ENCODE measurements at places on chromosomes 5 and 9. TPM values are rescaled to one million over a fixed set of nuclear protein-coding genes. Genes with fewer than 3 reads are reported as not detected.
A peak's percentile ranks its signal among the peaks of the same experiment; 100 is the strongest.

- DNase-seq, result no peak
Observed at GRCh38 chr9:131214286-131214856, 61.9 kb downstream of the FAM78A start.

DNA sequence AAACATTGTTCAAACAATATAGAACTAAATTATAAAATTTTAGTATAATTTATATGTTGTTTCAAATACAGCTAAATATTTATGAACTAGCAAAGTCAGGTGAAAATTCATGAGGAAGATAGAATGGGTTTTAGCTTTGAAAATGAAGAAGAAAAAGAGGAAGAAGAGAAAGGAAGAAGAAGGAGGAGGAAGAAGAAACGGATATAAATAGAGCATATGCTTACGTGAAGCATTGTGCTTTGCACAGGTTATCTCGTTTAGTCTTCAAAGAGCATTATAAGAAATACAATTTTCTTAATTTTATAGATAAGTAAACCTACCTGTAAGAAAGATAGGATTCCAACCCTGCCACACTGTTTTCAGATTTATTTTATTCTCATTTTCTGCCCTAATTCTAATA lies 620.6 kb upstream of the DAB2 start:
- DNase-seq, result no peak

DNA sequence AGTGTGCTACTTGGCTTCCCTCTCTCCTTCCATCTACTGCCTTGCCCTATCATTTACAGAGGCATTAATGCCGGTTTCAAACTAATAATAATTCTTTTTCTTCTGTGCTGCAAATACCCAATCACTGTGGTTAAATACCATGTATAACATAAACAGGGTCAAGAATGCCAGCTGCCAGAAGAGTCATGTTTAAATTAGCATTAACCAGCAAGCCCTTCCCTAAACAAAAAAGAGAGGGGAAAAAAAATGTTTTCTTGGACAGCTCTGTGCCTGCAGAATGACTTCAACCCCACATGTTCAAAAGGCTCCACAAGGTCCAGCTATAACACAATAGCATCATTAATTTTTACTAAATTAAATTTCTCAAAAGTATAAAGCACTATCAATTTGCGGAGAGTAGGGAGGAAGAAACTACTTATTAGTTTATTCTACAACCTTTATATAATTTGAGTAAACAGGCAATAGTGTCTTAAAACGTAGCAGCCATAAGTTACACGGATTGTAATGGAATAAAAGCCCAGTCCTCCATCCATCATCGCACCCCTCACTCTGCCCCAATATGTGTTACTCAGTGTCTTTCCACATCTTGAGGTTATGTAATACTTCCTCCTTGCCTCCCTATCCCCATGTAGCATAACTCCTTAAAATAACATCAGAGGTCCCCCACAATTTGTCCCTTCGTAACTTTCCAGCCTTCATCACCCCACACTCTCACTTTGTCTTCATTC lies 3.9 kb downstream of the LPAR1 start:
- no peak for DNase-seq

GRCh38 chr5:141529002-141529401 lies 40.1 kb downstream of the PCDHGC5 start:
- DNase-seq, result peak; percentile 38

DNA sequence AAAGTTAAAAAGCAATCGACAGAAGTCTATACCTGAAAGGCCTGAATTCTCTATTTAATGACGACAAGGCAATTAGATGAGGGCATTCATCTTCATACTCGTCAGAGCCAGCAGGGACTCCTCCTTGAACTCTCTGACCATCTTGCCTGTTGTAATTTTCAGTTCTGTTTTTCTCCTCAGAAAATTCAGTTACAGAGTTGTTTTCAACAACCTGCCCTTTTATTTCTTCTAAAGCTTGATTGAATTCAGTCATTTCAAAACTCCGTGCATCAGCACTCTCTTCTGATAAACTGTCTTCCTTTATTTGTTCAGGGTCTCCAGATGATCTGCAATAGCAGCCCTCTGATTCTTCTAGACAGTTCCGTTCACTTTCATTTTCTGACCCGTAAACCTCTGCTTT lies 15.6 kb downstream of the RIOK2 start:
- no peak for DNase-seq

DNA sequence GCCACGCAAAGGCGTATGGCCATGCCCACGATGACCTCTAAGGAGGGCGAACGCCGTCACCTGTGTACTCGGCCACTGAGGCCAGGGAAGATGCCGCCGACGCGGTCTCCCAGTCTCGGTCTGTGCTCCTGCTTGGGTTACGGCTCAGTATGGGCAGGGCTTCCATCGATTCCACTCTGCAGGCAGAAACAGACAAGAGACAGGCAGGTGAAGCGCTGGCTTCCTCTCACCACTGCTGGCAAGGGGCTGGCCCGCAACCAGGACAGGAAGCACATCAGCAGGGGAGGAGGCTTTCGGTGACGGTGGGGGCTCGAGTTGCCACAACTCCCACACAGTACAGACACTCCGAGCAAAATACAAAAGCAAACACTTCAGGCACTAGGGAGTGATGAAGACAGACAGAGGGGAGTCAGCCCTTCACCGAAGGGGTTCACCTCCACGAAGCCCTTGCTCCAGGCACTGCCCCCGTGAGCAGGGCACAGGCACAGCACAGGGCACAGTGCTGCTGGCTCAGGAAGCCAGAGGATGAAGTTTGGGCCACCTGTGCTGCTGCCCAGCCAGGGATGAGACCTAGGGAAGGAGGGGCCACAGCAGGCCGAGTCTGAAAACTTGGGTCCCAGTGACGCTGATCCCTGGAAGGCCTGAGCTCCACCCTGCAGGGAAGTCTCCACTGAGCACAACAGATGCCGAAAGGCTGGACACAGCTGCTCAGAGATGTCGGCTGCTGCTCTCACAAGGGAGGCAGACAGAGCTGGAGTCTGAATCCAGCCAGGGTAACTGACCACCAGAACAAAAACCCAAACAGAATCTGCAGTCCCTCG lies 91.3 kb downstream of the CAMSAP1 start:
- DNase-seq, result no peak

DNA sequence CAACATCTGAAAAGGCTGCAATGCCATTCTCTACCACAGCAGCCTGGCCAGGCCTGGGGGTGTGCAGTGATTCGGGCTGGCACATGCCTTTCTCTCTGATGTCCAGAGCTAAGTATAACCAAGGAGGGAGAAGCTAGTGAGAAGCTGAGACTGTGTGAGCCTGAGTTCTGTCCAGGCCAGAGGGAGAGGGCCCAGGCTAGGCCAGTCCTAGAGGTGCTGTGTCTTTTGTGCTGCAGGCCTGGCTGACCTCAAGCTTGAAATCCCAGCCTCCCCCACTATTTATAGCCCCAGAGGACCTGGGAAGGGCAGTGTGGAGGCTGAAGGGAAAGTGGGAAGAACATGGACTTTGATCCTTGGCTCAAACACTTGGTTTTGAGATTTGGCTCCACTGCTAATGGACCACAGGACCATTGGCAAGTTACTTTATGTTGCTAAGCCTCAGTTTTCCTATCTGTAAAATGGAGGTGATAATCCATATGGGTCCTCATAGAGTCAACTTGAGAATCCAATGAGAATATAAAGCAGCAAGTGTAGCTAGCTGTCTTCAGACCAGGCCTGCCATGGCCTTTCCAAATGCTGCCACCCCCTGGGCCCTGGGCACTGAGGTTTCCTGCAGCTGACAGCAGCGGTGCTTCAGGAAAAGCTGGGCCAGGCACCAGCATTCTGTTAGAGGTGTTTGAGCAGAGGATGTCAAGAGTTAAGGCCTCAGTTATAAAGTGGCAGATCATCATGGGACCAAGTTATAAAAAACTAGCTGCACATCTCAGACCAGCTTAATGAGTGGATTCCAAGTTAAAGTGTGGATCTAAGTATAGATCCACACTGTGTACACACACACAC lies 21.1 kb downstream of the BNIP1 start:
- no peak for DNase-seq

DNA sequence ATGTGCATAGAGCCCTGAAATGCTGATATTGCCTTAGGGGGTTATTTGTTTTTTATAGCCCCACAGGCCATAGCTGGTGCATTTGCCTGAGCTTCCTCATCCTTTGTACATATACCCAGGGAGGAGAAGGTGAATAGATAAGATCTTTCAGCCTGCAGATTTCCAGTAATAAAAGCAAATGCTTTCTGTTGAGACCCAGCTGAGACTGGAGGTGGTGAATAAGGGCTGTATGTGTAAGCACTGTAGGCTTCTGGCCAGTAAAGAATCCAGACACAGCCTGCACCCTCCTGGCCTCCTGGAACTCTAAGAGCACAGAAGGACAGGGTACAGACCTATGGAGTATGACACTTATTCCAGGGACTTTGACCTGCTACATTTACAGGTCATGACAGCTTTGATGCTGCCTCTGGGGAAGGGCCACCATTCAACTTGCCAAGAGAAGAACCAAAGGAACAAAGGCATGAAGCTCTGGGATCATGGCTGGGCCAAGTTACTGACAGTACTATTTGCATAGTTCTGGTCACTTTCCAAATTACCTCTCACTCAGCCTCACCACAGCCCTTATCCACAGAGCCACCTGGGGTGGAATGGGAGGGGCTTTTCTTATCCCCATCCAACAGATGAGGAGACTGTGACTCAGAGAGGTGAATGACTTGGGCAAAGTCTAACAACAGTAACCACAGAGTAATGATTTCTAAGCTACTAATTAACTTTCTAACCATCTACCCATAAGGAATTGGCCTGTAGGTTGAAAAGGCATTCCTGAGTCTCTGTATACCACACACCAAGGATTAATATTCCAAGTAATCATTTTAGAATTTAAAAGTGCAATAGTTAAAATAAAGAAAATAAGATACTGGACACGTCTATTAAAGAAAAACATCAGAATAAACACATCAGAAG lies 604.5 kb upstream of the KLF4 start:
- DNase-seq, result no peak

- DNase-seq, result no peak
Observed at GRCh38 chr9:78562021-78562420, 265.1 kb downstream of the PSAT1 start.

- no peak for DNase-seq
Observed at GRCh38 chr9:105119156-105119555, 125.3 kb upstream of the SLC44A1 start.

DNA sequence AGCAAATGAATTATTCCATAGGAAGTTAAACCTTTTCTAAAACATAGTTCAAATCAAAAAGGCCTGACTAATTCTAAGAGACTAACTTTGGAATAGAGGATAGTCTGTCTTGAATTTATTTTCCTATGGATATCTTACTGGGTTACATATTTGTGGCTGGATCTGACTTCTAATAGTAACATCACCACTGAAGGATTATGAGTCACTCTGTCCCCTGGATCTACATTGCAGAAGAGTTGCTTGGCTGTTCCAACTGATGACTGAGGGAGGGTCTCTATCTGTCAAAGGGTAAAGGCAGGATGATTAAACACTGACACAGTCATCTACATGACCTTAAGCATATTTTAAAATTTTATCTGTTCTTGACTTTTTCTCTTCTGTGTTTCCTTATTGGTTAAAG lies 119.6 kb upstream of the FST start:
- no peak for DNase-seq

DNA sequence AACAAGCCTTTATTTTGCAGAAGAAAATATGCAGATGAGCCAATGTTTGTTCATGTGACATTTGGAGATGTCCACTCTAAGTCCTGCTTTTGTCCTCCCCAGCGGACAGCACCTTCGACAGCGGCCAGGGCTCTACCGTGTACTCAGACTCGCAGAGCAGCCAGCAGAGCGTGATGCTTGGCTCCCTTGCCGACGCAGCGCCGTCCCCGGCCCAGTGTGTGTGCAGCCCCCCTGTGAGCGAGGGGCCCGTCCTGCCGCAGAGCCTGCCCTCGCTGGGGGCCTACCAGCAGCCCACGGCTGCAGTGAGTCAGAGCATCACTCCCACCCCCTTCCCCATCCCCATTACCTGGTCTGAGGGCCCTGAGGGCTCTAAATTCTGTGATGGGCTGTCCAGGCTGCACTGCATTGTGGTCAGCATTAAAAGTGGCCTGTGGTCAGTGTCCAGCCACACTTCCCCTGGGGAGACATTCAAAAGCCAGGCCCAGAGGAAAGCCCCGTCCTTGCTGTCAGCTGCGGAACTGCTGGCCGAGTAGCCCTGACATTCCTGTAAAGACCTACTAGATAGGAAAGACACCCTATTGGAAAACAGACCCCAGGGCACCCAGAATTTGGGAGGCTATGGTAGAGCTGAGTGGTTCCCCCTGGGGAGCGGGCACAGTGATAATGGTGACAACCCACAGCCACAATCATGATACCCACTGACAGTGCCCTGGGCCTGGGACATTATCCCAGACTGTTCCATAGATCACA lies 69.0 kb downstream of the WNK2 start:
- DNase-seq, result peak; percentile 6

GRCh38 chr5:133864711-133865110 lies 103.7 kb downstream of the C5orf15 start:
- DNase-seq, result no peak

GRCh38 chr5:1745796-1746370 lies 53.8 kb downstream of the MRPL36 start:
- no peak for DNase-seq

- DNase-seq, result no peak
Observed at GRCh38 chr5:179805070-179805528, 1.6 kb downstream of the MGAT4B start.

DNA sequence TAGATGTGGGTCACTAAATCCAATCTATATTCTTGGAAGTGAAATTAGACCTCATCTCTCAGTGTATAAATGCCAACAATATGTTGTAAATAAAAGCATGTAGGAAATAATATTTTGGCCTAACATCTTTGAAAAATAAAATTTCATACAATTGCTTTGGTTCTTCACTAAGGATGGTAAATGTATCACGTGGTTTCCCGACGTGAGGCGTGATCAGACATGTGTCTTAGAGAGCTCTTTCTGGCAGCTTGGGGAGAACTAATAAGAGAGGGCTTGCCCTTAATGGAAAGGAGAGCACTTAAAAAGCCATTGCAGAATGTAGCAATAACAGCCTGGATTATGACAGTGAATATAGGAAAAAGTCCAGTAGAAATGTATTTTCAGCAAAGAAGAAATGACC lies 602.6 kb downstream of the CDH12 start:
- no peak for DNase-seq

GRCh38 chr5:76615759-76616158 lies 7.4 kb downstream of the F2RL2 start:
- DNase-seq, result no peak

GRCh38 chr5:153513156-153513555 lies 22.7 kb downstream of the GRIA1 start:
- DNase-seq, result no peak

Gene PTPN3
- total RNA-seq, result 13.2 TPM

Gene SLC1A3
- 11.2 TPM for total RNA-seq

Gene IFNB1
- not detected for total RNA-seq

Gene SLC45A2
- total RNA-seq, result not detected

Gene ZBTB26
- 2.0 TPM for total RNA-seq

Gene PCDHA9
- total RNA-seq, result 1.3 TPM

Gene IL9
- total RNA-seq, result not detected

Gene PPP2R2B
- total RNA-seq, result 0.26 TPM

Gene PCDHB15
- 3.6 TPM for total RNA-seq

Gene IL11RA
- 27.4 TPM for total RNA-seq
